NCI-H187 (cell line): ENCODE measurements at places on chromosomes 7 and 10.

DNA sequence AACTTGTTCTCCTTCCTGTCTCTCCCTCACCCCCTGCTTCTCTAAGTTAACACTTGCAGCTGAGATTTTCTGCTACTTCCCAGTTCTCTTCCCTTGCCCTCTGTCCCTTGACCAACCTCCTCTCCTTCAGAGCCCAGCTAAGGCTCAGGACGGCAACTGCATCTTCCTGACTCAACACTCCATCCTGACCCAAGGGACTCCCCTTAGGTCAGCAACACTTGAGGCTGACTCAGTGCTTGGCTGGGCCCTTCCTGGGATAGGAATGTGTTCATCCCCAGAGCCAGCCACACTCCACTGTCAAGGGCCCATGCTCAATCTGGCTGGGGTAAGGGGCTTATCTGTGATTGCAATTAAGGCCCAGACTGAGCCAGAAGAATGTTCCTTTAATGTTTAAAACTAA, 3.4 kb downstream of the CALHM2 start:
- DNase-seq: no peak

- no peak for DNase-seq
Observed at GRCh38 chr7:155972247-155972646, 160.0 kb upstream of the SHH start.

DNA sequence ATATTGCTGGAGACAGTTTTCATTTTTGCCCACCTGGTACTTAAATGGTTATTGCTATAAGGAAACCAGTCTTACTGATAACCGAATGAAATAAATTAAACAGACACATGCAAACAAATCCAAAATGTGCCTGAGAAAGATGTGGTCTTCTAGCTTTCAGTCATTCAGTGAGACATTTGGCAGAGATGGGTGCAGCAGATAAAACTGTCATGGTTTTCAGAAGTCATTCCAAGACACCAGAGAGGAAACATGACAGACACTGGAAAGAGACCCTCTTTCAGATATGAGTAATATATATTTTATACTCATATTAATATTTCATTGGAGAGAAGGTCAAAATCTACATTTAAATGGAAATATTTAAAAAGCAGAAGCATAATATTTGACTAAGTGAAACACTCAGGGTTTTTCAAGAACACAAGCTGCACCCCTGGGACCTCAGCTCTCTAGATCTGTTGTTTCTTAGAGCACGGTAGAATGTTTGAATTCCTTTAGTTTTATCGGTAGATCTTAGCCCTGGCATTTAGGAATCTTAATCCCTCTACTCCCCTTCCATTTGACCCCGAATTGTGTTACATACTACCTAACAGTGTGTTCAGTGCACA, 246.1 kb downstream of the AUTS2 start:
- no peak for DNase-seq

- DNase-seq: no peak
Observed at GRCh38 chr7:70392877-70393435, 739.0 kb upstream of the GALNT17 start.

- no peak for DNase-seq
Observed at GRCh38 chr10:69254877-69255276, 23.4 kb upstream of the HK1 start.

DNA sequence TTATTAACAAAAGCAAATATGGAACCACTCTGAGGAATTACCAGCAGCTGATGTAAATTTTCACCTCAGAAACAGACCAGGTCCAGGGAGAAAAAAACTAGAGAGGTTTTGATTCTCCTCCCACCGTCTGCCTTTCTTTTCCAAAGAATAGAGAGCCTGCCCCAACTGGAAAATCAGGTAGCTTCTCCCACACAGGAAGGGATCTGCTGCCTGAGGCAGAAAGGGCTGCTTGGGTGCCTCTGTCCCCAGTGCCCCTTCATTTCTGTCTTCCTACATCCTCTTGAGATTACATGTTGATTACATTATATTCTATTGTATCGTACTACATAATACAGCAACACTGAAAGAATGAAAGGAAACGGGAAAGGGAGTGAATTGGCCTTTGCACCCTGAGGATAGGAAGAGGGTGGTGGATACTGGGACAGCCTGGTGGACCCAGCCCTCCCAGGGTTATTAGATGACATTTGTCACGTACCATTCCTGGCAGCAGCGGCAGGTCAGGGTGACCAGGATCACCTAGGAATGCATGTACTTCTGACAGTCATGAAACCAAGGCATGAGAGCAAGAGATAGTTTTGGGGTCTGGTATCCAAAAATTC, 8.9 kb downstream of the ST8SIA6 start:
- DNase-seq: no peak

GRCh38 chr10:66786709-66787108, 139.1 kb upstream of the LRRTM3 start:
- DNase-seq: no peak

DNA sequence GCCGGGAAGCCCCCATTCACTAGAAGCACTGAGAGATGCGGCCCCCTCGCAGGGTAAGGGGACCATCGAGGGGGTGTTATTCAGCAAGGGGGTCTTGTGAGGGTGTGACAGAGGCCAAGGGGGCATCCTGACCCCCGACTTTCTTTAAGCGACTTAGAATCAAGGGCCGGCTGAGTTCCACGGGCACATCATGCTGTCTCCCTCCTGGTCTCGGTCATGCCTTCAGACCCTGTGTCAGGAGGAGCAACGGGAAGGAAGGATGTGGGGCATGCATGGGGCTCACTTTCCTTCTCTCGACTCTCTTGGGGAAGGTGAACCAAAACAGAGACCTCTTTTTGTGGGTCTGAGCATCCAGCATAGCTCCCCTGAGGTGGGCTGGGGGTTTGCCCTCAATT, 2.5 kb downstream of the ACSL5 start:
- DNase-seq: no peak

- DNase-seq: no peak
Observed at GRCh38 chr7:1053816-1054370, 9.5 kb downstream of the GPR146 start.

DNA sequence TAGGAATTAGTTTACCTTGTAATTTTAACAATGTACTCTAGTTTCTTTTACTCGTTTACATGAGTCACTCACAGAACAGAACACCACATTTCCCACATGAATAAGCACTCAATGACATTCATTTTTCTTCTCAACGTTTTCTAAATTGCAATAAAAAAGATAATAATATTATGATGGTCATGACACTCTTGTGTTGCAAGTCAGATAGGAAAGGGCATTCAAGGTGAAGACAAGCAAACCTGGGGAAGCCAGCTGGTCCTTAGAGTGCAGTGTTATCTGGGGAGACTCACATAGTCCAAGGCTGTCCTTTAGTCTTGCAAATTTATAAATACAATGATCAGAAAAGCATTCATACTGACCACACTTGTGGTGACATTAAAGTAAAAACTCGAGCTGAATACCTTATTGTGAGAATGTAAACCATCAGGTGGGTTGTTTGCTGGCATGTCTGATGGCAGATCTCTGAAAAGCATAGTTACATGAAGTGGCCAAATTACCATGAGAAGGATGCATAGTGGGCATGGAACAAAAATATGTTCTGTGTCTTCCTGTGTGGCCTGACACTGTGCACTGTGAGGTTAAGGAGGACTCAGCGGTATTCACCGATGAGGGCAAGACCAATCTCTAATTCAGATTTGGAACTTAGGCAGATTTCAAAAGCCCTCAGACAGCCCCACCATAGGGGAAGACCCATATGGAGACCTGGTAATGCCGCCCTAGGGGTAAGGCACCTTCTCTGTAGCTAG, 158.9 kb upstream of the ASAH2 start:
- no peak for DNase-seq

DNA sequence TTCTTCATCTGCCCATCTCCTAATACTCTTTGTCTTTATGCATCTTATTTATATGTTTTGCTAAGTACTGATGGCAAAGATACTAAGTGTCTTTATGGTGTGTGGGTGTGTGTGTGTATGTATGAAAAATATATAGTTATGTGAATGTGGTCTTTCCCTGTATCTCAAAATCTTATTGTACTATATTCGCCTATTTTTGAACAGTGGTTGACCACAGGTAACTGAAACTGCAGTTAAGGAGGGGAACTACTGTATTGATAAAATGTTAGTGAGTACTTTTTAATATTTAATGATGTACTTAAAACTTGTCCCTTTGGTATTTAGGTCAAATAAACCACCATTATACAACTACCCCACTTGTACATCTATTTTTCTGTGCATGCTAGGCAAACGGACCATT, 85.9 kb downstream of the ADD3 start:
- DNase-seq: no peak

DNA sequence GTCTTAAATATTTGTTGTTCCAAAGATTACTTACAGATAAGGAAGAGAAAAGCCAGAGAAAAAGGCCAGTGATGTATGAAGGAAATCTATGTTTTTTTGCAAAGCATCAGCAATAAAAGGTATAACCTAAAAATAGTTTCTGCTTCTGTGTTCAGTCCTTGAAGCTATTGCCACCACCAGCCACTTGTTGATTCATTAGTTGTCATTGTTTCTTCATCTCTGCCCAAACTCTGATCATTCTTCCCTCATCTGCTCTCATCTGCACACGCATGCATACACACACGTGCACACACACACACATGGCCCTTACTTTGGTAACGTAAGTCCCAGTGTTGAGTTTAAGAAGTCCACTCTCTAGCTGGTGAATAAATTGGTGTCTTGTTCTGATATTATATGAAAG, 540.7 kb downstream of the GATA3 start:
- no peak for DNase-seq

DNA sequence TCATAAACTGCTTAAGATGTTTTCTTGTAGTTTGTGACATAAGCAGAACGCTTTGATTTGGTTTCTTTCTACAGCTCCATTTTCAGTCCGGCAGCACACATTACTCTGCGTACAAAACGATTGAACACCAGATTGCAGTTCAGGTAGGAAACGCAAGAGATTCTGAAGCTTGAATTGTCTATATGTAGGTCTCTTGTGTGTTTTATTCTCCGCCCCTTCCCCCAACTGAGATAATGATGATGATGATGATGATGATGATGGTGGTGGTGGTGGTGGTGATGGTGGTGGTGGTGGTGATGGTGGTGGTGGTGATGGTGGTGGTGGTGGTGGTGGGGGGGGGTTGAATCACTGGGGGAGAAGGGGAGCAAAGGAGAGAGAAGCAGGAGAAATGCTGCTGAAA, 14.4 kb downstream of the TCF7L2 start:
- no peak for DNase-seq

- DNase-seq: no peak
Observed at GRCh38 chr10:127298381-127298780, 102.0 kb upstream of the INSYN2A start.

DNA sequence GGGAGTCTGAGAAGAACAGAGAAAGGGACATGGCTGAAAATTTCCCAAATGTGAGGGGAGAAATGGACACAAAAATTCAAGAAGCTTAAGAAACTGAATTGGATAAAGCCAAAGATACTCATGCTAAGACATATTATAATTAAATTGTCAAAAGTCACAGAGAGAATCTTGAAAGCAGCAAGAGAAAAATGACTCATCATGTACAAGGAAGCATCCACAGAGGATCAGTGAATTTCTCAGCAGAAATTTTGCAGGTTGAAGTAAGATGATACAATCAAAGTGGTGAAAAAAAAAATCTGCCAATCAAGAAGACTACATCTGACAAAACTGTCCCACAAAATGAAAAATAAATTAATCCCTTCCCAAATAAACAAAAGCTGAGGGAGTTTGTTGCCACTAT, 56.8 kb downstream of the MPP7 start:
- DNase-seq: no peak

DNA sequence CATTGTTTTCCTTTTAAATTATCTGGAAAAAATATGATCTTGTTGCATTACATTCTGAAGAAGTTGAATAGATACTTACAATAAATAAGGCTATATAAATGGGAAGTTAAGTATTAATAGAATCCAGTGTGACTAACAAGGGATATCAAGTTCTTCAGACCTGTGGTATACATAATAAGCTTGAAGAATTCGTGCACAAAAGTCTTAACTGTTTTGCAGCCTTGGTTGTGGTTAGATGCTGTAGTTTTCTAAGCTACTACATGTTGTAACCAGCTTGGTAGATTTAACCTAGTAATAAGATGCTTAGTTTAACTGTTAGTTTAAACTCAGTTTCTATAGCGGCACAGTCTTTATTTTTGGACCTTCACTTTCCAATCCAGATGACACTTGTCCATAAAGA, 106.2 kb upstream of the GLCCI1 start:
- DNase-seq: no peak

- DNase-seq: no peak
Observed at GRCh38 chr10:4515721-4516120, 310.3 kb upstream of the AKR1E2 start.

DNA sequence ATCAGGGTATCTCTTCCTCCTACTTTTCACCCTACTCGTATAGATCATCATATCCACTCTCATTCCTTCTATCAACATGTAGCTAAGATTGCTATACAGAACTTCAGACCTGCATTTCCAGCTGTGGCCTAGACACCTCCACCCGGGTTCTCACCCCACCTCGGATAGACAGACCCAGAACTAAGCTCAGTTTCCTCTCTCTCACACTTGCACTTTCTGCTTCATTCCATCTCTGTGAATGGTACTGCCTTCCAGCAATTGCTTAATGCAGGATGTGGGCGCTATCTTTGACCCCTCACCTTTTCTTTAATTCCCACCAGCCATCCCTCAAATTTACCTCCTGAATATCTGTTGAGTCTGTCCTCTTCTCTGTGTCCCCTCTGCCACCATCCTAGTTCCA, 35.7 kb downstream of the AGK start:
- DNase-seq: no peak

- DNase-seq: no peak
Observed at GRCh38 chr10:47380341-47381102, 3.6 kb downstream of the ZNF488 start.

DNA sequence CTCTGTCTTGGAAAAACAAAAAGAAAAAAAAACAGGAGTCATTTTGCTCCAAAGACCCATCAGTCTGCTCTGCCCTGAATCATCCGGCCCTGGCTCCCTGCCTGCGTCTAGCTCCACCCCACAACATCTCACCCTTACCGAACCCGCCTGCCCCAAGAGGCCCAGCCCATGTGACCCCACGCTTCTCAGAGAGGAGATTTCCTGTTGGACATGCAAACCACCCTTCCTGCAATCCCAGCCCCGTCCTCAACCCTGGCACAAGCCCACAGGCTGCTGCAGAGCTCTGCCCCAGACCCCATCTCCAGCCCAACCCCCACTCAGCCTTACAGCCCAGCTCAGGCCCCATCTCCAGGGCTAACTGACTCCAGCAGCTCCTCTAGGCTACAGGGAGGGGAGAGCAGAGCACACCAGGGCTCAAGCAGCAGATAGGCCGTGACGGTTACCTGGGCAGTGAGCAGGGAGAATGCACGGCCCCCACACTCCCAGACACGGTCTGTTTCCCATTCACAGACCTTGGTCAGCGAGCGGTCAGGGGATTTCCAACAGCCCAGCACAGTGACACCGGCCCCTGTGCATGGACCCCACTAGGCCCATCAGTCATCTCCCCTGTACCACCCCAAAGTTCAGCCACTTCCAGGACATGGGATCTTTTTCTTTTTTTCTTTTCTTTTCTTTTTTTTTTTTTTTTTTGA, 69.9 kb upstream of the GTF2I start:
- peak; percentile 66 for DNase-seq

- no peak for DNase-seq
Observed at GRCh38 chr7:30379741-30380140, 95.3 kb downstream of the ZNRF2 start.
